Breast epithelium (tissue), 4 donors: ENCODE measurements at places on chromosomes 6 and 20. TPM values are rescaled to one million over a fixed set of nuclear protein-coding genes. Genes with fewer than 3 reads are reported as not detected.

GRCh38 chr20:53611449-53611894 is 17.8 kb upstream of the ZNF217 start:
- no peaks in the 10 kb centered on the region for H3K27me3 ChIP-seq
- H3K4me1 ChIP-seq: no peaks in the 10 kb centered on the region
- peak overlapping the region; percentile 11 for H3K27ac ChIP-seq

DNA sequence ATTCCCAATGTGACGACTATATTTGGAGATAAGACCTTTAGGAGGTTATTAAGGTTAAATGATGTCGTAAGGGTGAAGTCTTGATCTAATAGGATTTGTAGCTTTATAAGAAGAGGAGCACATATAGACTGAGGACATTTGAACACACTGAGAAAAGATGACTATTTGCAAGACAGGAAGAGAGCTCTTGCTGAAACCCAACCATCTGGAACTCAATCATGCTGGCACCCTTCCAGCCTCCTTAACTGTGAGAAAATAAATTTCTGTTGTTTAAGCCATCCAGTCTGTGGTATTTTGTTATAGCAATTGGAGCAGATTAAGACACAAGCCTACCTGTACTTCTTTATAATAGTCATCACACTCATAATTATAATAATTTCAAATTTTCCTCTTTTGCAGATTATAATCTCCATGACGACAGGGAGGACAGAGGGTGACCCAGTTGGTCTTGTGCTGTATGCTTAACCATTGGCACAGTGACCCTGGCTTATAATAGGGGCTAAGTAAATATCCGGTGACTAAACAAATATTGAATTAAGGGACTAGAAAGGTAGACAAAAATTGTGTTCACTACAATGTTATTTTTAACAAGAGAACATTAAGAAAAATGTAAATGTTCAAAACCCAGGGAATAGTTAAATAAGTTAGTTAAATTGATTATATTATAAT is 206.4 kb upstream of the HDDC2 start:
- H3K27ac ChIP-seq: no peak overlapping the region
- no peaks in the 10 kb centered on the region for H3K36me3 ChIP-seq
- H3K4me3 ChIP-seq: no peak overlapping the region
- H3K4me1 ChIP-seq: no peaks in the 10 kb centered on the region

The KIAA1755 gene
- total RNA-seq: 5.1 TPM

DNA sequence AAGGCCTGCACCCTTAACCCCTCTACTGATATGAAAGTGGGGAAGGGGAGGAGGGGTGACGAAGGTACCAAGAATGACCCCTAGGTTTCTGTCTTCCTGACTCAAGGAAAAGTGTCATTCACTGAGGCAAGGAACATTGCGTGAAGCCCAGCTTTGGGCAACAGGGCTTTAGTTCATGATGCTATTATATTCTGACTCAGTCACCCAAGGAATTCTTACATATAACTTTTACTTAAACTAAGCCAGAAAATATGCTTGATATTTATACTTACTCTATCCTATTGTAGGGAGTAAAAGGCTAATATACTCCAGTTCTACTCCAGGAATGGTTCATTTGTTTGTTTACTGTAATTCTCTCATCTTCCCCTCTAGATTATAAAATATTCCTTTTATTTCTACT is 60.5 kb downstream of the DOP1A start:
- DNase-seq: no peak
- H3K4me1 ChIP-seq: no peaks in the 10 kb centered on the region
- H3K36me3 ChIP-seq: peaks cover 15% of the 10 kb centered on the region

The MAN1A1 gene
- 481 TPM for total RNA-seq

The TBC1D7 gene
- 8.6 TPM for total RNA-seq

The LY6G6D gene
- not detected for total RNA-seq

- H3K4me3 ChIP-seq: no peak overlapping the region
- no peak overlapping the region for H3K27ac ChIP-seq
- DNase-seq: no peak
- H3K27me3 ChIP-seq: peaks cover 10% of the 10 kb centered on the region
- no peaks in the 10 kb centered on the region for H3K36me3 ChIP-seq
These were observed 100.2 kb upstream of the KCNG1 start for GRCh38 chr20:51122931-51123658.

DNA sequence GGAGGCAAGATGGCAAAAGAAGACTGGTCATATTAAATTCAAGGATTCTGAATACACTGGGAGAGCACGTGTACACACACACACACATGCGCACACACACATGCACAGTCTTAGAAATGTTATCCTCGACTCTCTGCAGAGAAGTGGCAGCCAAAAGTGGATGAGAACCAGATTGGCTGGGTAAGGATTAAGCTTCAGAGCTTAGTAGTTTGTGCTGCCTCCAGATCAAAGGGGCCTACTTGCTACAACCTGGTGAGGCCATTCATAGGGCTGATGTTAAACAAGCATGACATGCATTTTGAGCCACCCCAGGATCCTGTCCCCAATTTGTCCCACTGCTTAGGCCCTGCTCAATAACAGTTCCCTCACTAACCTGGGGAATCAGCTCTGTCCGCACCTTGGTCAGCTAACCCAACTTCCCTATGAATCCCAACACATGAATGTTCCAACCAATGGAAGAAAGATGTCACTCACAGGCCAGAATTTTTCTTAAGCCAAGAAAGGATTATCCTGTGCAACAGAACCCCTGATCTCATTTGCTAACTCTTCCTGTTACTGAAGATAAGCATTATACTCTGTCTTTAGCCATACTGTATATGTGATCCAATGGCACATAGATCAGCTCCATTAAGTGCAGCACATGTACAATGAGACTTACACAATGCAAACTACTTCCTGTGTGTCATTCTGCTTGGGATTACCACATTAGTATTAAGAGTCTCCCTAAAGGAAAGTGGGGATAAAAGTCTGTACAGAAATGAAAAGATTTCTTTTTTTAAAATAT is 31.0 kb downstream of the TOMM6 start:
- H3K4me1 ChIP-seq: no peaks in the 10 kb centered on the region
- H3K4me3 ChIP-seq: no peak overlapping the region
- no peaks in the 10 kb centered on the region for H3K27me3 ChIP-seq
- H3K27ac ChIP-seq: no peak overlapping the region
- DNase-seq: no peak

- H3K27me3 ChIP-seq: no peaks in the 10 kb centered on the region
- no peak for DNase-seq
- no peaks in the 10 kb centered on the region for H3K36me3 ChIP-seq
- no peak overlapping the region for H3K4me3 ChIP-seq
- H3K27ac ChIP-seq: no peak overlapping the region
These were observed 34.0 kb upstream of the NUP153 start for GRCh38 chr6:17740559-17741220.

DNA sequence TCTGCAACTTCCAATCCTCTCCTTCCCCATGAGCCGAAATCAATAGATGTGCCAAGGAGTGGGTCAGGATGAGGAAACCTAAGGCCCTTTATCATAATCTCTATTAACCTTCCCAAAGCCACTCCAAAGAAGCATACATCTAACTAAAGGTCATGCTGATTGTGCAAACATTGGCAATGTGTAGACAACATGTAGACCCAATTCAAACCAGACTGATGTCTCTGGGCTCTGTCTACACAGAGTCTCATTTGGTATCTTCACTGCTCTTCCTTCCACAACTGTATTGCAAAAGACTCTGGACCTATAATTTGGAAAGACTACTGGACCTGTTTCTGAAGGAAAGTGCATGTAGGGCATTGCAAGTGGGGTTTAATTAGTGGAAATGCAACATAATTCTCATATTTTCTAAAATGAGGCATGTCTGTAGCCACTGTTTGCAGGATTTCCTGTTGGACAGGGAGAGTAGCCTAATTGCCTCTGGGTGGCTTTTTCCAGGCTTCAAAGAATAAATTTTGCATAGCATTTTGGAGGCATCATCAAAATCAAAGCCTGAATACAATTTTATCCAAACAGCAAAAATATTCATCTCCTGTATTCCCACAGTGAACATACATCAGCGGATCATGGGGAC is 35.0 kb upstream of the MLIP start:
- no peaks in the 10 kb centered on the region for H3K4me1 ChIP-seq
- DNase-seq: no peak
- no peaks in the 10 kb centered on the region for H3K27me3 ChIP-seq
- no peak overlapping the region for H3K27ac ChIP-seq

The SULF2 gene
- total RNA-seq: 58.0 TPM

The CTAGE9 gene
- total RNA-seq: 0.16 TPM

DNA sequence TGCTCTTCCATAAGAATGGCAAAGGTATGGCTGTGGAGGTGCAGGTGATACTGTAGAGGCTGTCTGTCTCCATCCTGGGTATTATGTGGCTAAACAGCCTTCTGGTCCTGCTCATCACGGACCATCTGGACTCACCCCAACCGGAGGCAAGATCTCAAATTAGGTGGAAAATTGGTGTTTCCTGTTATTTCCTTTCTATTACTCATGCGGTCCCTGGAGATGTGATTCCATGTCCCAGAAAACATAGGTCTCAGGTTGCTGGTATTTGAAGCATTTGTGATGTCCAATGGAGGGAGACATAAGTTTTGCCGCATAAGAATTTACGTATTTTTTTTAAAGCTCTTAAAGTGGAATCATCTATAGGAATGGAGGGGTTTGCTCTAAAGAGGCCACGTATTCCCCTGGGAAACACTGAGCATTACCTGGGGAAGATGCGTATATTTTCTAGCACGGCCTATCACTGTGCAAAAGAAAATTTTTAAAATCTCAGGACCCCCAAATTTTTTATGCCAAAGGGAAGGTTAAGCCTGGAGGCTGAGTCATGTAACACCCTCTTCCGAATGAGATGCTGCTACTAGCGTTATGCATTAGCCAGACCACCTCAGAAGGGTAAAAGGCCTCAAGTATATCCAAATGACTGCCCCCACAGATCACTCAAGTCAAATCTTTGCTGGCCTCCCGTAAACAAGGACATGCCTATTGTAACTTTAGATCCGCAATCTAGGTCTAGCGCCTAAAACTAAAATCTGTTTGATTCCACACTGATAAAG is 22.4 kb upstream of the PBOV1 start:
- no peaks in the 10 kb centered on the region for H3K27me3 ChIP-seq
- H3K4me3 ChIP-seq: no peak overlapping the region
- no peaks in the 10 kb centered on the region for H3K36me3 ChIP-seq
- H3K27ac ChIP-seq: no peak overlapping the region
- H3K4me1 ChIP-seq: no peaks in the 10 kb centered on the region
- no peak for DNase-seq

- no peak for DNase-seq
- H3K4me3 ChIP-seq: no peak overlapping the region
- no peaks in the 10 kb centered on the region for H3K27me3 ChIP-seq
- H3K4me1 ChIP-seq: no peaks in the 10 kb centered on the region
These were observed 979.7 kb downstream of the TBC1D32 start for GRCh38 chr6:120354452-120355098.

The CRISP3 gene
- 9.2 TPM for total RNA-seq
